ENCODE measurements at places on chromosomes 16 and 17.

DNA sequence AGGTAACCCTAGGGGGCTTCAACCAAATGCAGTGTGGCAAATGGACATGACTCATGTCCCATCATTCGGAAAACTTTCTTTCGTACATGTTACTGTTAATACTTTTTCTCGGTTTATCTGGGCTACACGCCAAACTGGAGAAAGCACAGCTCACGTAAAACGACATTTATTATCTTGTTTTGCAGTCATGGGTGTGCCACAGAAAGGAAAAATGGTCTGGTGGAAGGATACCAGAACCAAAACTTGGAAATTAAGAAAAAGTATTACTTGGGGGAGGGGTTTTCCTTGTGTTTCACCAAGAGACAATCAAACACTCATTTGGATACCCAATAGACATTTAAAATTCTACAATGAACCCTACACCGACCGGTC, 23.6 kb downstream of the ALOX15B start:
- no peak for DNase-seq

DNA sequence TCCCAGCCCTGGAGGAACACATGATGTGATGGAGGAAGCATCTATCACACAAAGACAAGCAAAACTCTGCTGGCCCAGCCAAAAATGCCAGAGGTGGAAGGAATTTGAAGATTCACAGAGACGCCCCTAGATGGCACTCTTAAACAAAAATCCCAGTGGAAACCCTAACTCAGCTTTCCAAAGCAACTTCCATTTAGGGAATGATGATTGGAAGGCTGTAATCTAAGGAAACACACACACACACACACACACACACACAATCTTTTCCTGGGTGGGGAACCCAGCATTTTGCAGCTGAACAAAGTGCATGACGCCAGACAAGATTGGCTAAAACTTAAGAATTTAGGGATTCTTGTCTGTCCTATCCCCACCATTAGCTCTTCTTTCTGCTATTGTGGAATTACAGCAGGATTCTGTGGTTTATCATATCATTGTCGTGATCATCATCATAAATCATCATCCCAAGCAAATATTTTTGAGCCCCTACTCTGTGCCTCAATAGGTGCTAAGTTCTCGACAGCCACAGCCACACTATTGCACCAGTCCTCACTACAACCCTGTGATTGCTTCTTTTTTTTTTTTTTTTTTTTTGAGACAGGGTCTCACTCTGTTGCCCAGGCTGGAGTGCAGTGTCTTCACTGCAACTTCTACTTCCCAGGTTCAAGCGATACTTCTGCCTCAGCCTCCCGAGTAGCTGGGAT, 1.6 kb upstream of the LDAF1 start:
- peak; percentile 12 for DNase-seq

GRCh38 chr16:87327798-87328495, 10.8 kb upstream of the C16orf95 start:
- DNase-seq = no peak

DNA sequence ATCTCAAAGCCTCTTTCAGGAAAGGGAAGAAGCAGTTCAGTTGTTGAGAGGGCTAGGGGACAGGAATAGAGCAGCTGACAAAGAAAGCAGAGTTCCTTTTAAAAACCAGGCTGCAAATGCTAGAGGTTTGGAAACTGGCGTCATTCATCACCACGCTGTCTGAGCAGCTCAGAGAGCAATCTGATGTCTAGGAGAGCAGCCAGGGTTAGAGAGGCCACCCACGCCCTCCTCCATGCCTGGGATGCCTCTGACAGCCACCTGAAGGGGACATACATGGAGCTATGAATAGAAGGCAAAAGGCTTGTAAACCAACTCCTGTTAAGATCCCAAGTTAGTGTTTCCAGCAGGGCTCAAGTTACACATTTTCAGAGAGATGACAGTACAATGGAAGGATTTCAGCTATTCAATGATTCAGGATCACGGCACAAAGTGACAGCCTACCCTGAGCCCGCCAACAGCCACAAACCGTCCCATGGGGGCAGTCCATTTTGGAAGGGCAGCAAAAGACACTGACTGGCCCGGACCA, 12.4 kb downstream of the RAB5C start:
- DNase-seq = no peak

GRCh38 chr16:57427824-57428223, 19.4 kb downstream of the CIAPIN1 start:
- DNase-seq = no peak

- peak; percentile 84 for DNase-seq
These were observed 23.2 kb upstream of the NTN1 start for GRCh38 chr17:8997994-8998628.

DNA sequence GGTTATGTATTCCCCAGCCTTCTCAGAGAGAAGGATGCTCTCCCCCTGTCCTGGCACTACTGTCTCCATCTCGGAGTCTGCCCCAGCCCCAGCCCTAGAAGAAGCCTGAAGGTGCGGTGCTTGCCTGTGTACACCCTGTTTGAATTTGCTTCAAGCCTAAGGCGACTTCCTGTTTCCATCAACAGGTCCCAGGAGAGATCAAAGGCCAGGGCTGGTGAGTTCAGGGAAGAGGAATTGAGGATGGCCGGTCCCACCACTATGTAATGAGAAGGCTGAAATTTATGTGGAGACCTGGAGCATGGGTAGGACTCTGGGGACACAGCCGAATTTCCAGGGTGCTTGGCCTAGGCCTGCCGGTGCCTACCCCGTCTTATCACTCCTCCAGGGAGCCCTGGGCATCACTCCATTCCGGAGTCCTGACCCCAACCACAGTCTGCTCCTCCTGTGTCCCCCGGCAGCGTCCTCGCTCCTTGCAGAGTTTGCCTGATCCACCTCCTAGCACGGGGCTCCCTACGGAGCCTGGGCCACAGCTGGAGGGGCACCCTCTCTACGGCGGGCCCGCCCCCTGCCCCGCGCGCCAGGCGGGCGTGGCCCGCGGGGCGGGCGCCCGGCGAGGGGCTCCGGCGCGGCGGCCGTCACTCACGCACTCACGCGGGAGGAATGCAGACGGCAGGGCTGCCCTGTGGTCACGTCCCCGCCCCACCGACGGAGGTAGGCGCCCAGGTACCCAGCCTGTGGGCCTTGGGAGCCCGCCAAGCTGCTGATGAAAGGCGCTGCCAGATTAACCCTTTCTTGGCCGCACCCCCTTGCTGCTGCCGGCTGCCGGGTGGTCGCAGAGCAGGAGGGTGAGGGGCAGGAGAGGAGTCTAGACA, 53.8 kb upstream of the TAC4 start:
- DNase-seq = no peak

GRCh38 chr17:28018439-28019070, 23.9 kb upstream of the NLK start:
- DNase-seq = no peak

DNA sequence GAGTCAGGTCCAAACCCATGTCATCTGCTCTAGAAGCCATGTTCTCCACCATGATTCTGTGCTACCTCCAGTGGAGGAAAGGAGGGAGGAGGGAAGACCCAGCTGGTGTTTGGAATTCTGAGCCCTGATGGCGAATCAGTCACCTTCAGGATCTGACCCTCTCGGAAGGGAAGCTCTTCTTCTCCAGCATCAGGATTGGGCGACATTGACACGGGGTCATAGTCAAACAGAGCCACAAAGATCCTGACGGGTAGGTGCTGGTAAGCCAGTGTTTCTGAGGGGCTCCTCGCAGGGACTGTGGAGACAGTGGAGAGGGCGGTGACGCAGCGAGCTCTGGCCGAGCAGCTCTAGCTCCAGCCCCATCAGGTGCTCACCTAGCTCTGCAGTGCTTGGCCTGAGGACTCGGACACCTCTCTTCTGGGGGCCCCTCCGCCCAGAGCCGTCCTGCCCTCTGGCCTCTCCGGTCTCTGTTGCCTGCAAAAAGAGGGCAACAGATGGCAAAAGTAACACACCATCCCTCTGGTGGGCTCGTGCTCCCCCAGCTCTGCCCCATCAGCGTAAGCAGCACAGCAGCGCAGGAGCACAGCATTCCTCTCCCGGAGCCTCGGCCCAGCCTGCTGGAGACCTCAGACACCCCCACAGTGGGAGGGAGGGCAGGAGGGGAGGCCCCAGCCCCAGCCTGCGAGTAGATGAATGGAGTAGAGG, 21.0 kb downstream of the TSPOAP1 start:
- no peak for DNase-seq

GRCh38 chr17:77111934-77112296, 28.9 kb upstream of the SEC14L1 start:
- DNase-seq = no peak

DNA sequence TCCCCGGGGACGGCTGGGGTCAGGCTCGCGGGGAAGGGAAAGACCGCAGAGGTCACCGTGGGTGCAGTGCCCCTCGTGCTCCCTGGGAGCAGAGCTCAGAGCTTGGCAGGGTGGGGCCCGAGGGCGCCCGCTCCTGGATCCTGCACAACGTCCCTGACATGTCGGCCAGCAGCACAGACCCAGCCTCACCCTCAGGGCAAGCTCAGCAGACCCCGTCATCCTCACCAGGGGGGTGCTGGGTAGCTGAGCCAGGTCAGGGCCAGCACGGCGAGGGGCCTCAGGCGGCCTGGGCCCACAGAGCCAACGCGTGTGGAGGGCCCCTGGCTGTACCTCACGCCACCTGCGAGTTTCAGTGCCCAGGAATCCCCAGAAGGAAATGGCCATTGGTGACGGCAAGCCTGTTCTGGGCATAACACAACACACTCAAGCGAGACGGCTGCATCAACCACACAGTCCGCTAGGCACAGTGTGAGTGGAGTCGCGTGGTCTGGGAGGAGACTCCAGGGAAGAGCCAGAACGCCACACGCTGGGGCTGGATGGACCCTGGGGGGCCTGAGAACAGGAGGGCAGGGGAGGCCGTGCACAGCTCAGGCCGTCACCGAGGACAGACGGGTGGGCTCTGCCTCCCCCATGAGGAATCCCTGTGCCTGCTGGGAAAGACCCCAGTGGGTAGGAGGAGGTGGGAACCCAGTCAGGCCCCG, 60.3 kb downstream of the ZNF778 start:
- DNase-seq = no peak

- DNase-seq = no peak
These were observed 174.1 kb downstream of the RGS9 start for GRCh38 chr17:65311261-65311660.

DNA sequence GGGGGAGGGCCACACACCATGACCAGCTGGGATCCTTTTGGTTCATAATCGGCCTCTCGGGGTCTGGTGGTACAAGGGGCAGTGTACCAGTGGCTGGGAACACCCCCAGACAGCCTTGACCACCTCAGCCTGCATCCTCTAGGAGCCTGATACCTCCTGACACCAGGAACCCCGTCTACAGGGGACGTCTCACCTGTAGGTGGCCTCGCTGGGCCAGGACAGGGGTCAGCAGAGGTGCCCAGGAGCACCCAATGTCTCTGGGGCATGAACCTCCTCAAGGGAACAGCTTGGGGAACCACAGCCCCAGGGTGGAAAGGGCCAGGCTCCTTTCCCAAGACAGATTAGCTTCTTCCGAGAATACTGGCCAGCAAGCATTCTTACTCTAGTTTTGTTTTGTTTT, 2.5 kb upstream of the METRNL start:
- DNase-seq = peak; percentile 52

DNA sequence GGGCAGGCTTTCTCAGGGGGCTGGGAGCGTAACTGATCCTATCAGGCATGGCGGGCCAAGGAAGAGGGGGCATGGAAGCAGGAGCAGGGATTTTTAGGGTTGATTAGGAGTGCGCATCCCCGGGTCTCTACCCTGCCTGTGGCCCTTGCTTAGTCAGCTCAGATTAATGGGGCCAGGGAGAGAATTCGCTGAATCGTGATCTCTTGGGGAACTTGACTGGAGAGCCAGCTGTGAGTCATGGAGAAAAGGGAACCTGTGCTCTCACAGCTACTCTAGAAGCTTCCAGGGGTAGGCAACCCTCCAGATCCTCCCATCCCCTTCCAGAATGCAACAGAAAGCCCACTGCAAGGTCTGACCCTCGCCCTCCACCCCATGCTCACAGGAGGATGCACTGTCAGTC, 3.6 kb downstream of the FOXN1 start:
- no peak for DNase-seq

Measured in activated CD4-positive, alpha-beta memory T cell treated with anti-CD3 and anti-CD28 coated beads for 36 hours (primary cell).